ENCODE measurements at places on chromosomes 5 and 9. TPM values are rescaled to one million over a fixed set of nuclear protein-coding genes. Genes with fewer than 3 reads are reported as not detected.

- H3K27me3 ChIP-seq = no peaks in the 10 kb centered on the region
- no peak overlapping the region for H3K4me3 ChIP-seq
- H3K4me1 ChIP-seq = no peaks in the 10 kb centered on the region
- no peaks in the 10 kb centered on the region for H3K36me3 ChIP-seq
Measured at GRCh38 chr5:180194410-180195345, 14.3 kb downstream of the RASGEF1C start.

GRCh38 chr9:107761307-107761706 is 271.7 kb upstream of the KLF4 start:
- no peak overlapping the region for H3K27ac ChIP-seq
- no peaks in the 10 kb centered on the region for H3K36me3 ChIP-seq
- no peak for DNase-seq
- H3K27me3 ChIP-seq = no peaks in the 10 kb centered on the region
- H3K4me1 ChIP-seq = no peaks in the 10 kb centered on the region

DNA sequence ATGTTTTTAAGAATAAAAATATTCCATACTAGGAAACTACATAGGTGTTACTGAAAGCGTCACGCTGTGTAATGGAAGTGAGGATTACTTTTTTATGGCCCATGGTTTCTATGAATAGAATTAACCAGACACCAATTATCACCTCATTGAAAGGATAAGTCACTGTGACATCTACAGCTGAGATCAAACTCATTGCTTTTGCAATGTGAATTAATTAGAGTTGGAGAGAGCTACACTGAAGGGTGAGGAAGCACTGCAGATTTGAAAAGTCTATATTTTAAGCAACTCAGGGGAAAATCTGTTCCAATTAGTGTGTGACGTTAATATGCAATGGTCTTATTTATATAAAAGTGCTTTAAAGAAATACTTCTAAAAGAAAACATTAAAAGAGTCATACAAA is 1300.1 kb upstream of the DMAC1 start:
- no peaks in the 10 kb centered on the region for H3K36me3 ChIP-seq
- H3K4me1 ChIP-seq = no peaks in the 10 kb centered on the region
- H3K4me3 ChIP-seq = no peak overlapping the region
- DNase-seq = no peak
- no peak overlapping the region for H3K27ac ChIP-seq

DNA sequence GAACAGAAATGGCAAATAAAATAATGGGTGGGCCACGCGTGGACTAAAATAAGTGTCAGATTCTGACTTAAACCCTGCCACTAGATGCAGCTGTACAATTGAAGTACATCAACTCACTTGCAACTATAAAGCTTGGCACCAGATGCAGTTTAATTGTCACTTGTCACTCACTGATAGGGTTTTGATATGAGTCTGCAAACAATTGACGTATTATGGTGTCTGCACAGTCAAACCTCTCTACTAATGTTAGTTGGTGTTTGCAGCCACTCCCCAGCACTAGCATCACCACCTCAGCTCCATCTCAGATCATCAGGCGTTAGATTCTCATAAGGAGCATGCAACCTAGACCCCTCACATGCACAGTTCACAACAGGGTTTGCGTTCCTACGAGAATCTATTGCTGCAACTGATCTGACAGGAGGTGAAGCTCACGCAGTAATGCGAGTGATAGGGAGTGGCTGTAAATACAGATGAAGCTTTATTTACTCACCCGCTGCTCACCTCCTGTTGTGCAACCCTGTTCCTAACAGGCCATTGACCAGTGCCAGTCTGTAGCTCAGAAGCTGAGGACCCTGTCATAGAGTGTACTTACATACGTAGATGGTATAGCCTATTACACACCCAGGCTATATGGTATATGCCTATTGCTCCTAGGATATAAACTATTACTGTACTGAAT is 72.1 kb upstream of the SEMA6A start:
- no peak for DNase-seq
- H3K4me3 ChIP-seq = no peak overlapping the region
- H3K4me1 ChIP-seq = peaks cover 6% of the 10 kb centered on the region
- no peaks in the 10 kb centered on the region for H3K27me3 ChIP-seq
- H3K36me3 ChIP-seq = no peaks in the 10 kb centered on the region

DNA sequence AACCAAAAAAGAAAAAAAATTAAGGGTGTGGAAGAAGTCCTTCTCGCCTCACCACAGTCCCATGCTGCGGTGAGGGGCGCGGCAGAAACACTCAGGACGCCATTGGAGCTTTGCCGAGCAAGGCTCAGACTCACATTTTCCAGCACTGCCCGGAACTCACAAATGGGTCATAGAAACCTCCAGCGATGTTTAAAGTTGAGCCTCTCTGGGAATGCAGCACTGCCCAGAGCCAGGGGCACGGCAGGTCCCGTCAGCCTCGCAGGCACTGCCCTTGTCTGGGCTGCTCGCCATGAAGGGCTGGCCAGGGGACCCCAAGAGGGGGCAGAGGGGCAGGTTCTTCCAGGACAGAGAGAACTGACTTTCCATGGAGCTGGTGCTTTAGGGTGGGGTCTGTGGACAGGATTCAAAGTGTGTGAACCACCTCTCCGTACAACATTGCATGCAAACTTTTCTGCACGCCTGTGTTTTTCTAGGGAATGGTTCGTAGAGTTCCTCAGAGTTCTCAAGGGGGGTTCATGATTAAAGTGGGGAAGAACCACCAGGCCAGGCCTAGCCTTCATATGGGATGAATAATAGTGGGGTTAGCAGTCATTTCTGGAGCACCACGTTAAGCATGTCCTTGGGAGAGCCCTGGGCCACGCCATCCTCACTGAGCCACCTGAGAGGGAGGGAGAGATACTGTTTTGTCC is 38.4 kb downstream of the PRRX2 start:
- peaks cover 19% of the 10 kb centered on the region for H3K4me1 ChIP-seq
- no peaks in the 10 kb centered on the region for H3K36me3 ChIP-seq
- H3K4me3 ChIP-seq = no peak overlapping the region
- H3K27me3 ChIP-seq = no peaks in the 10 kb centered on the region
- no peak overlapping the region for H3K27ac ChIP-seq
- DNase-seq = no peak

CTNNAL1 gene
- 72.0 TPM for total RNA-seq

ORM2 gene
- total RNA-seq = not detected

ANGPTL2 gene
- 4.4 TPM for total RNA-seq

ADAMTS12 gene
- total RNA-seq = 0.76 TPM

OTP gene
- not detected for total RNA-seq

HTR4 gene
- total RNA-seq = not detected

Data from A673 (cell line).